Nephron progenitor cell (in vitro differentiated cells): ENCODE measurements at places on chromosomes 1 and 21.
A peak's percentile ranks its signal among the peaks of the same experiment; 100 is the strongest.

DNA sequence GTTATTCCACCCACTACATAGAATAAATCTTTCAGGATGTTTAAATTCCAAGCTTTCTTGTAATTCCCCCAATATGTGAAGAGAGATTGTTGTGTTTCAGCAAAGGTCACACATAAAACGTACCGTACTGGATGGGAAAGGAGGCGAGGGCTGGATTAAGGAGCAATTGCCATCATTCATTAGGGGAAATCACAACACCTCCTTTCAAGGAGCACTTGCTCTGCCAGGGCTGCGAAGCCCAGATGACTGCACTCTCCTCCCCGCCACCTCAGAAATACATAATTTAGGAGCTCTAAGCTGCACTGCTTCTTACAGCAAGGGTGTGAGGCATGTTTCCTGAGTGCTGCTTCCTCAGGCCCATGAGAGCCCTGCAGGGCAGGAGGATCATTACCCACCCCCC, 29.6 kb downstream of the MATN1 start:
- no peak overlapping the region for H3K4me3 ChIP-seq
- DNase-seq, result no peak
- H3K36me3 ChIP-seq, result no peaks in the 10 kb centered on the region
- peaks cover 71% of the 10 kb centered on the region for H3K4me1 ChIP-seq

GRCh38 chr1:11474826-11475225, 4.1 kb upstream of the DISP3 start:
- H3K27me3 ChIP-seq, result peaks cover 49% of the 10 kb centered on the region
- H3K27ac ChIP-seq, result no peak overlapping the region
- no peak overlapping the region for H3K4me3 ChIP-seq
- H3K36me3 ChIP-seq, result no peaks in the 10 kb centered on the region
- peaks cover 6% of the 10 kb centered on the region for H3K4me1 ChIP-seq

DNA sequence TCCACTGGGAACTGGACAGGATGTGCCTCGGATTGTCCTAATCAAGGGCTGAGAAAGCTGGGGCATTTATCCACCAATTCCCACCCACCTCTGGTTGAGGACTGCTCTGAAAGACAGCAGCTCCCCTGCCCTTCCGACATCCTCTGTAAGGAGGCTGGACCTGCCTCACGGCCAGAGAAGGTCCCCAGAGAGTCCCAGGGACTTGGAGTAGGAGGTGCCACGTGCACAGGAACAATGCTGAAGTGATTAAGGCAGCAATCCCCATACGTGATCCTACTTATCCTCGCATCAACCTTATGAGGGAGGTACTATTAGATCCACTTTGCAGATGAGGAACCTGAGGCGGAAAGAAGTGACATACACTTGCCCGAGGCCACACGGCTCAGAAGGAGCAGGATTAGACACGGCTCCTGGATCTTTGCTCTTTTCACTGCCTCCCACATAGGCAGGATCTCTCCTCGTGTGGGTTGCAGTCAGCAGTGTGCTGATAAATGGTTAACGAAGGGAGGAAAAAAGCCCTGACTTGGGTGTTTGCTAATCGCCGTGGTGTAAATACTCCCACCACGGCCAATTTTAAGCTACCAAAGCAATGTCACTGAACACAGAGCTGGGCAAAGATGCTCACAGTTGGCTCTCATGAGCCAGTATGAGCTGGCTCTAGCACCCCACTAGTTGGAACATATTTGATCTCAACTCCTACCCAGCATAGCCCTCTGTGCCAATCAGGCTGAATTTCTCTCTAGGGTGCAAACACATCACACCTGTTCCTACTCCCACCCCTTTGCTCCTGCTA, 18.6 kb upstream of the LDLRAP1 start:
- no peak for DNase-seq
- no peaks in the 10 kb centered on the region for H3K4me1 ChIP-seq
- peaks cover 9% of the 10 kb centered on the region for H3K27me3 ChIP-seq

DNA sequence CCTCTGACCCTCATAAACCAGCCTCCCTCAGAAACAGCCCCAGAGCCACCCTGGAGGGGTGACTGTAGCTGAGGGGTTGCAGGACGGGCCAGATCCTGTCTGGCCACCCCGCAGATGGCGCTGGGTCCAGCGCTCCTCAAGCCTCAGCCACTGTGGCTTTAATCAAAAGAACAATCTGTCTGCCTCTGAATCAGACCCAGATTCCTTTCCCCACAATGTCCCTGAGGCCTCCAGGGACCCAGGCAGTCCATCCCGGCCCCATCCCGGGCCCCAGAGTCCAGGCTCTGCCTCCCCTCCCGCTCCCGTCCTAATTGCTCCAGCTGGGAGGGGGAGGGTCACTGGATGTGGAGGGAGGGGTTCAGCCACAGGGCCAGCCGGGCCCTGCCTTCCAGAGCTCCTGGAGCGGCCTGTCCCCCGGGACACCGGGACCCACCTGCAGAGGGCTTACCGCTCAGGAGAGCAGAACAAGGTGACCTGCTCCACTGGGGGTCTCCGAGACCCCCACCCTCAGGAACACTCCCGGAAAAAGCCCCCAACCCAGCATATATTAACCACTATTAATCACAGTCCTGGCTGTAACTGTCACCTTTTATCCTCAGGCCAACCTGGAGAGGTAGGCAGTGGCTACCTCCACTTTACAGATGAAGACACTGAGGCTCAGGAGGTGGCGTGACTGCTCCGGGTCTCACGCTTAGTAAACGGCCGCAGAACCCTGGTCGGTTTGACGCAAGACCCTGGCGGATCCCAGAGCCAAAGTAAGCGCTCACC, 836 bp upstream of the FBLIM1 start:
- DNase-seq, result peak; percentile 53
- peaks cover 8% of the 10 kb centered on the region for H3K36me3 ChIP-seq
- H3K27me3 ChIP-seq, result peaks cover 11% of the 10 kb centered on the region

DNA sequence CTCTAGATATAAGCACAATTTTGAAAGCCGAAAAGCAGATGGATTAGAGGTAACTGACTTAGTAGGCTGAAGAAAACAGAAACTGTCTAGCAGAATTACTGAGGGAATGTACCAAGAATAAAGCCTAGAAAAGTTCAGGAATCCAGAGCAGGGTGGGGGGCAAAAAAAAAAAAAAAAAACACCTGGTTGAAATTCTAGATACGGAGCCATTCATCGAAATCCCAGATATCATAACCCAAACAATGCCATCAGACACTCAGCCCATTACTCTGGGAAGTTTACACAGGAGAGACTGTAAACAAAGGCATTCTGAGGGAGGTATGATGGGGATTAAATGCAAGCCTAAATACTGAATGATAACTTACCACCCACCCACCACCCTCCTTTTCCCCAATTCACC, 45.6 kb downstream of the ENAH start:
- H3K27me3 ChIP-seq, result no peaks in the 10 kb centered on the region
- H3K27ac ChIP-seq, result peak overlapping the region; percentile 98
- no peak overlapping the region for H3K4me3 ChIP-seq
- peaks cover 31% of the 10 kb centered on the region for H3K4me1 ChIP-seq
- peaks cover 61% of the 10 kb centered on the region for H3K36me3 ChIP-seq
